ENCODE measurements at places on chromosomes 3 and 15. TPM values are rescaled to one million over a fixed set of nuclear protein-coding genes. Genes with fewer than 3 reads are reported as not detected.

GRCh38 chr15:63048776-63049665, 6.5 kb downstream of the TPM1 start:
- H3K4me1 ChIP-seq: peaks cover 21% of the 10 kb centered on the region
- H3K27me3 ChIP-seq: peaks cover 44% of the 10 kb centered on the region
- peak; percentile 81 for DNase-seq
- peak overlapping the region; percentile 81 for H3K4me3 ChIP-seq

Gene ADAMTS17
- 1.1 TPM for total RNA-seq

DNA sequence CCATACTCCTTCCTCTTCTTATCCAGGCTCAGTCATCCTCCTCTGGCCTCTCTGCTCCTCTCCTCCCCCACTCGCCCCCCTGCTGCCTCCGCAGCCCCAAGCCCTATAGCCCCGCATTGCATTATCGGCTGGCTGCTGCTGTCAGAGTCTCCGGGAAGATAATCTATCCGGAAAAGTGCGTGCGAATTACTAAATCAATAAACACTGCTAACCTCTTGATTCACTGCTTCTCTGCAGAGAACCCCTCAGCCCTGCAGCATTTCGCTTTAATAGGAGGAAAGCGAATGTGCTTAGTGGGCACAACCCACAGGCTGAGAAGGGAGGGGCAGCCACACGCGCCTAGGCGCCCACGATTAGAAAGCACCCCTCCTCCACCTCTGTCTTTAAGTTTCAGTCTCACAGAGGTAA, 167.6 kb downstream of the ABHD5 start:
- no peak for DNase-seq
- no peak overlapping the region for H3K27ac ChIP-seq
- H3K4me3 ChIP-seq: no peak overlapping the region
- no peaks in the 10 kb centered on the region for H3K36me3 ChIP-seq

GRCh38 chr3:146117406-146118285, 43.3 kb downstream of the PLOD2 start:
- DNase-seq: no peak
- no peak overlapping the region for H3K27ac ChIP-seq
- H3K27me3 ChIP-seq: no peaks in the 10 kb centered on the region

- no peak overlapping the region for H3K4me3 ChIP-seq
- H3K4me1 ChIP-seq: no peaks in the 10 kb centered on the region
- no peak for DNase-seq
These were observed 22.2 kb downstream of the UACA start for GRCh38 chr15:70741107-70741531.

Gene GOLGA6L6
- not detected for total RNA-seq

Gene STAC
- total RNA-seq: not detected

DNA sequence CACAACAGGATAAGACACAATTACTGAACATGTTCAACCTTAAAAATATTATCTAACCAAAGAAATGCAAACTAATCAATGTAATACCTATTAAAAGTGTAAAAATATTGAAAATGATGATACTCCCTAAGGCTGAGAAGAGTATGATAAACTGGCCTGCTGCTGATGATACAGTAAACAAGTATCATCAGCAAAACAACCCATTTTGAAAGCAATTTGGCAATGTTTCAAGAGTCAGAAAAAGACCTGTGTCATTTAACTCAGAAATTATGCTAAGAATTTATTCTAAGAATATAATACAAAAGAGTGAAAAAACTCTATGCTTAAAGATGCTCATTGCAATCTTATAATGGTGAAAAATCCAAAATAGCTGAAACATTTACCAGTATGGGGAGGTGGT, 22.1 kb downstream of the CCDC191 start:
- H3K36me3 ChIP-seq: peaks cover 5% of the 10 kb centered on the region
- no peaks in the 10 kb centered on the region for H3K4me1 ChIP-seq
- H3K4me3 ChIP-seq: no peak overlapping the region
- DNase-seq: no peak
- H3K27ac ChIP-seq: no peak overlapping the region
- H3K27me3 ChIP-seq: no peaks in the 10 kb centered on the region

- H3K4me1 ChIP-seq: no peaks in the 10 kb centered on the region
- H3K27ac ChIP-seq: no peak overlapping the region
- no peaks in the 10 kb centered on the region for H3K36me3 ChIP-seq
These were observed 694.7 kb downstream of the ZNF385D start for GRCh38 chr3:21056293-21056692.

DNA sequence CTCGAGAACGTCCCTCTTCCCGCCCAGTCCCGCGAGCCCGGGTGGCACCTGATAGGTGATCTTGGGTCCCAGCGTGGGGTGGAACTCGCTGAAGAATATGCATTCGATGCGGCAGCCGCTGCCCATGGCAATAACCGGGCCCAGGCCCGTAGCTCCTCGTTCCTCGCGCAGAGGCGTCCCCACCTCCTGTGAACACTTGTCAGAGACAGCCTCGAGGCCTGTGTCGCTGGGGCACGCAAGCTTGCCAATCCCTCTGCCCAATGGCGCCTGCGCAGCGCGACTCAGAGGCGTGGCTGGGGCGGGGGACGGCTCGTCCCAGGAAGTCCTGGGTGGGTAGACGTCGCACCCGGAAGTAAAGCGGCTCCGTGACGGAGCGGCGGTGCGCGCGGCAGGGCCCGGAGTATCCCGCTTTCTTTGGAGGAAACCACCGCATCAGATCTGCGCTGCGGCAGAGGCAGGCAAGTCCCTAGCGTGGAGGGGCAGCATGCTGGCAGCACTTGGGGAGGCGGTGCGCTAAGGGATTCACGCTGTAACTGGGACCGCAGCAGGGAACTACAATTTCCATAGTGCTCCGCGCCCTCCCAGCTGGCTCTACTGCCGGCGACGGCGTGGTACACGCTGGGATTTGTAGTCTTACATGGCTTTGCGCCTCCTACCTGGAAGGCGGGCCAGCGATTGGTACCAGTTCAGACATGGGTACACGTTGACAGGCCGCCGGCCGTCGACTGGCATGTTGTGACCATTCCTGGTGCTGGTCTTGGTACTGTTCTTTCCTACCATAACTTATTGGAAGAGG, at the start of the genes CYB561D2 and NPRL2:
Gene CYB561D2, plus strand, starts transcription at position 336 of the 796 bp plus-strand sequence. CDS start 572 bp downstream, outside the sequence.
Gene NPRL2, minus strand, starts transcription at position 249 of the 796 bp plus-strand sequence. Its CDS starts 123 bp downstream, at position 126.
- H3K4me1 ChIP-seq: peaks cover 40% of the 10 kb centered on the region
- DNase-seq: peak; percentile 100
- peaks cover 40% of the 10 kb centered on the region for H3K36me3 ChIP-seq
- H3K27me3 ChIP-seq: no peaks in the 10 kb centered on the region

DNA sequence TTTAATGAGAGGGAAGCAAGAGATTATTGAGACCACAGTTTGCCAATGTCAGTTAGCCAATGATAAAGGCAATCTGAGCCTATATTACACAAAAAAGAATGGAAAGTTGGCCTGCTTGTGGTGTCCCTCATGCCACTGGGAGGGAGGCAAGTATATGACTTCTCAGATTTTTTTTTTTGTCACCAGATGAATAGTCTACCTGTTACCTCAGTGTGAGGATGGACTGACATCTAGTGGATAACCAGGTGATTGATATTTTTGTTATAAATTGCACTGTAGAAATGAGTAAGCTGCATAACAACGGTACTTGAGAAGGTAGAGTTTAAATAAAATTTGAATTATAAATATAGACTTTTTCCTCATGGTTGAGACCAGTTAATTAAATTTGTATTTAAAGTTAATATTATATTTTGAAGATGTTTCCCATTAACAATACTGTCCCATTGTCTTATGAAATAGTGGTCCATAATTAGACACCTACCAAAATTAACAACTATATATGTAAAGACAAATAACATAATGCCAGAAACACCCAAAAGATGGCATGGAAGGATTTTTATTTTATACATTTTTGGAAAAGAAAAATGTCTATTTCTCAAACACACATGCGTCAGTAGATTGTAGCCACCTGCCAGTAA, 237.8 kb upstream of the GADL1 start:
- H3K4me3 ChIP-seq: no peak overlapping the region
- DNase-seq: peak; percentile 69
- H3K36me3 ChIP-seq: no peaks in the 10 kb centered on the region
- no peak overlapping the region for H3K27ac ChIP-seq
- H3K27me3 ChIP-seq: no peaks in the 10 kb centered on the region

GRCh38 chr15:98755781-98756180, 107.4 kb downstream of the IGF1R start:
- H3K27me3 ChIP-seq: no peaks in the 10 kb centered on the region
- no peak overlapping the region for H3K4me3 ChIP-seq
- H3K4me1 ChIP-seq: peaks cover 5% of the 10 kb centered on the region
- no peak overlapping the region for H3K27ac ChIP-seq

DNA sequence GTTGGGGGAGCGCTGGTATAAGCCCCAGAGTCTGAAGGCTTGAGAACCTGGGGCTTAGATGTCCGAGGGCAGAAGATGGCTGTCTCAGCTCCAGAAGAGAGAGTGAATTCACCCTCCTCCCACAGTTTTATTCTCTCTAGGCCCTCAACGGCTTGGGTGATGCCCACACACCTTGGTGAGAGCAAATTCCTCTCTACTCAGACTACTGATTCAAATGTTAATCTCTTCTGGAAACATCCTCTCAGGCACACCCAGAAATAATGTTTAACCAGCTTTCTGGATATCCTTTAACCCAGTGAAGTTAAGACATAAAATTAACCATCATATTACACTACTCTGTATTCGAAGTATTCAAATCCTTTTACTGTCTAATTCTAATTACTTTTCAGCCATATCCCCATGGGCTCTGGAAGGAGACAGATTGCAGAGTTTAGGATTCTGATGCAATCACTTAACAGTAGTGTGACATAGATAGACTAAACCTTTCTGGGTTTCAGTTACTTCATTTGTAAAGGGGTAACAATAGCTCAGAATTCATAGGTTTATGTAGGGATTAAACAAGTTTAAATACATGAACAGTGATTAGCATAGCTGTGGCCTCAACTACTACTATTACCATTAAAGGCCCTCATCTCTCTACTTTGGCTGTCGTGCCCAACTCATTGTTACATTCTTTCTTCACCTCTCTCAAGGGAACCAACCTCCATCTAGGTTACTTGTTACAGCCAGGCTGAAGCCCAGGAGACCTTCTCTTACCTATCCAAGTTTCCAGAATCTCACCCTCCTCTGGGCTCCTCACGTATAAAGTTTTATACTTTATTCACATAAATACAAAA, 25.7 kb upstream of the ANO10 start:
- no peak for DNase-seq
- H3K27me3 ChIP-seq: peaks cover 6% of the 10 kb centered on the region
- H3K36me3 ChIP-seq: no peaks in the 10 kb centered on the region
- H3K4me1 ChIP-seq: no peaks in the 10 kb centered on the region
- H3K27ac ChIP-seq: no peak overlapping the region

- H3K4me3 ChIP-seq: no peak overlapping the region
- no peaks in the 10 kb centered on the region for H3K36me3 ChIP-seq
- no peak overlapping the region for H3K27ac ChIP-seq
- no peaks in the 10 kb centered on the region for H3K4me1 ChIP-seq
These were observed 360.6 kb upstream of the SGO1 start for GRCh38 chr3:20546636-20547035.

DNA sequence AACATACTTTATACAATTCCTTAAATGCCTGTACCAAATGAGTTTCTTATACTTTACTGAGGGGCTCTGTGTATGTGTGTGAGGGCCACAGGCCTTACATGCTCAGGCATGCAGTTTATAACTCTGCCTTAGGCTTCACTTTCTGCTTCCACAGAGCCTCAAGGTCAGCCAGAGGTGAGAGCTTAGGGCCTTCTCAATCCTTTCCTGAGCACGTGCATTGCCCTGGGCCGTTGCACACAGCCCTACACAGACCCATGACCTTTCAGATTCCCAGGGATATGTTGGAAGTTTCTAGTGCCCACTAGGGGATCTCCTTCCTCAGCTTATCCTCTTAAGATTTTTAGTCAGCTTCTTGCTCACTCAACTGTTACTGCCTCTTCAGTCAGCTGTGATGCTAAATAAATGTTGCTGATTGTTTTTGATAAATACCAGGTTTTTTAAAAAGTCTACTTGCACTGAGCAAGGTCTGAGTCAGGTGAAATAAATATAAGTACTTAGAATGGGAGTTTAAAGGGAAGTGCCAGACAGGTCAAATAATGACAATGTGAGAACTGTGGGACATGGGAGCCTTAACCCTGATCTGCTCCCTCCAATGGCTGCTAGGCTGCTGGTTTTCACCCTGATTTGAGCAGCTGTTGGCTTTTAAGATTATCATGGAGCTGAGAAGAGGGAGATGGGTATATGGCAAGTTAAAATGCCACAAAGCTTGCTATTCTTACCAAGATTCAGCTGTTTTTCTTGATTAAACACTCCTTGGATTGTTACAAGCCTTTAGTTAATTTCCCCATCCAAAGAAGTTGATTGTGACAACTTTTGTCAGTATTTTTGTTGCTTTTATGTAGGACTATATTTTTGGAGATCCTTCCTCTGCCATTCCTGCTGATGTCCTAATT, 169.5 kb downstream of the PLD1 start:
- H3K27ac ChIP-seq: no peak overlapping the region
- H3K4me3 ChIP-seq: no peak overlapping the region
- no peaks in the 10 kb centered on the region for H3K36me3 ChIP-seq
- DNase-seq: no peak
- peaks cover 4% of the 10 kb centered on the region for H3K27me3 ChIP-seq
- H3K4me1 ChIP-seq: no peaks in the 10 kb centered on the region

DNA sequence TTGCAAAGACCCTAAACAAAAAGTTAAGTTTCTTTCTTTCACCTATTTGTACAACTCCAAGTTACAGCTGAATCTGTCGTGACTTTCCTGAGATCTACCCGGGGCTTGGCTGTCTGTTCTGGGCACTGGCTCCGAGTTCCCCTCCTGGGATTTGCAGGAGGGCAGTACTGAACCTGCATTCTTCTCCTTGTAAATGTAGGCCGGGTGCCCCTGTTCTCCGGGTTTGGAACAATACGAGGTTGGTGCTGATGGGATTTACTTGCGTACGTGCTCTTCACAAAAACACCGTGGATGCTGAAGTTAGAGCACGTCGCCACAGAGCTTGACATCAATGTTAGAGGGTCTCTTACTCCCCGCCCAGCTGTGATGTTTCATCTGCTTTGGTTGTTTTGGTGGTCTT, 48.1 kb downstream of the KLHL25 start:
- H3K4me1 ChIP-seq: no peaks in the 10 kb centered on the region
- H3K4me3 ChIP-seq: no peak overlapping the region
- no peaks in the 10 kb centered on the region for H3K27me3 ChIP-seq

Gene PRTG
- total RNA-seq: not detected

Gene IL1RAP
- 24.8 TPM for total RNA-seq

GRCh38 chr3:49378249-49378895, 20.2 kb upstream of the GPX1 start:
- H3K27ac ChIP-seq: peak overlapping the region; percentile 74
- H3K27me3 ChIP-seq: no peaks in the 10 kb centered on the region
- DNase-seq: no peak
- peaks cover 24% of the 10 kb centered on the region for H3K4me1 ChIP-seq

- H3K27ac ChIP-seq: no peak overlapping the region
- H3K36me3 ChIP-seq: peaks cover 10% of the 10 kb centered on the region
- H3K4me3 ChIP-seq: no peak overlapping the region
- DNase-seq: no peak
- peaks cover 10% of the 10 kb centered on the region for H3K4me1 ChIP-seq
- no peaks in the 10 kb centered on the region for H3K27me3 ChIP-seq
These were observed 51.0 kb downstream of the NKIRAS1 start for GRCh38 chr3:23865595-23866396.

- no peak overlapping the region for H3K4me3 ChIP-seq
- no peaks in the 10 kb centered on the region for H3K36me3 ChIP-seq
- no peaks in the 10 kb centered on the region for H3K4me1 ChIP-seq
- H3K27ac ChIP-seq: no peak overlapping the region
- no peak for DNase-seq
These were observed 482.7 kb upstream of the ADAMTS9 start for GRCh38 chr3:65170390-65171042.

Gene SPATA12
- total RNA-seq: not detected

Data from activated CD4-positive, alpha-beta T cell treated with anti-CD3 and anti-CD28 coated beads, Interleukin-2, amount 10 ng/mL, durations not matched to agents 24 days and 14 days (primary cell).